ENCODE measurements at places on chromosomes 2 and 18.

GRCh38 chr2:226497146-226497909, 302.3 kb downstream of the IRS1 start:
- no peak for DNase-seq

- DNase-seq = no peak
Observed at GRCh38 chr2:236959876-236960275, 125.8 kb upstream of the COPS8 start.

GRCh38 chr2:99509387-99509786, 19.6 kb upstream of the REV1 start:
- DNase-seq = no peak

DNA sequence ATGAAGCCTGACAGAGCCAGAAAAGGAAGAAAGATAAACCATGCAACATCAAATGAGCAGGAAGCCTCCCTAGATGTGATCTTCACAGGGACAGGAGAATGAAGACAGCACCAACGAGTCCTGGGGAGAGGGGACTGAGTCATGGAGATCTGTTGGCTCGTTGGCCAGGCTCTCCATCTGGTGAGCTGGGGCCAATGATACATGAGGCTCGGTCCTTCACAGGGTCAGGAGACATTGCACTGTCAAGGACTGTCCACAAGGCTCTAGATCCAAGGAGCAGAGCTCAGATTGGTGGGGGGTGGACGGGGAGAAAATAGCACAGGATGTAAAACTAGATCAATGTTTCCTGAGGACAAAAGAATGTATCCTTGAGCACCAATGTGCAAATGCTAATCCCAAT, 735 bp downstream of the CD207 start:
- no peak for DNase-seq

GRCh38 chr18:79916128-79916494, 35.3 kb downstream of the SLC66A2 start:
- no peak for DNase-seq

DNA sequence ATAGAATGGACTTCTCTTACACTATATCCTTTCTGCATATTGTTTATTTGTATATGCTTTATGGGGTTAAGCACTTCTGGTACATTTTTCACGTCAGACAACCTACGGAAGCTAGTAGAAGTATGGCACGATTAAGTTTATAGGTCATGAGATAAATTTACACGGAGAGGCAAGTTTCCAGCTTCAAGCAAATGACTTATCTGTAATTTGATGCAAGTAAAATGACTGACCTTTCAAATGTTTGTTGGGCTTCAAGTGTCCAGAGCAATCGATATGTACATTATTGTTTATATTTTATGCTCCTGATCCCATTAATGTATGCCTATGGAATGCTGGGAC, 97.5 kb upstream of the EFEMP1 start:
- DNase-seq = no peak
